ENCODE measurements at places on chromosomes 7 and 10.

- no peak for DNase-seq
Measured at GRCh38 chr7:90303241-90303640, 17.9 kb downstream of the FAM237B start.

DNA sequence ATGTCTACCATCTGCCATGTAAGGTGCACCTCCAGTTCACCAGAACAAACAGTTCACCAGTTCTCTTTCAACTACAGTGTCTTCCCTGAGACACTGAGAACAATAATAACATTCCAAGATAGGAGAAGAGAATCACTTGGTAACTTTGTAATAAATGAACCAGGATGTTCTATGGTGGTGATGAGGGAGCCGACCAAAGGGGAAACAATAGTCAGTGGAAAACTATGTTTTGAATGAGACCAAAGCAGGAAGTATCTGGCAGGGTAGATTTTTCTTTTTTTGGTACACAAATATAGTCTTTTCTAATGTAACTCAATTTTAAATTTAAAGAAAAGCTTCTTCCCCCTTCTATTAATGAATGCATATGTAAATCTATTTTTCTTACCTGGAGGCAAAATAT, 20.0 kb downstream of the HYAL4 start:
- no peak for DNase-seq

- no peak for DNase-seq
Measured at GRCh38 chr10:34147641-34148304, 667.3 kb downstream of the PARD3 start.

GRCh38 chr7:1233333-1234048, 819 bp downstream of the UNCX start:
- no peak for DNase-seq

DNA sequence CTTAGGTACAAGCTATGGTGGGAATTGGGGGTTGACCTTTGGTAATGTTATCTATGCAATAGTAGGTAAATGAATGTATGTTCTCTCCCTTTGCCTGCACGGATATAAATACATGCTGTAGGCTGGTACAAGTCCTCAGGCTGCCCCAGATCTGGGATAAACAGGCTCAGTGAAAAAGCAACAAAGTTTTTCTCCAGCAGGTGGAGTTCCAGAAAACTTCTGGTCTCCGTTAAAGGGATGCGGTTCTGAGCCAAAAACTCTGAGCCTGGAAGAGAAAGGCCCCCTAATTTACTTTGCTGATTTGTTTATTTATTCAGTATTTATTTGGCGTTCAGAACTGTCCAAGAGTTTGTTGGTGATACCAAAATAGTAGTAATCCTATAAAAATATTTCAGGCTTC, 204.7 kb downstream of the ADRA2A start:
- DNase-seq = no peak

- DNase-seq = no peak
Measured at GRCh38 chr10:102599565-102600327, 44.5 kb upstream of the TRIM8 start.

GRCh38 chr7:7968544-7969305, at the start of gene GLCCI1:
Gene GLCCI1, plus strand, starts transcription at chr7:7968796. Its CDS starts 555 bp downstream, at chr7:7969351.
- DNase-seq = peak; percentile 96

- no peak for DNase-seq
Measured at GRCh38 chr10:96834120-96834519, 2.0 kb downstream of the LCOR start.

- peak; percentile 38 for DNase-seq
Measured at GRCh38 chr10:44974628-44975430, 3.8 kb downstream of the DEPP1 start.

DNA sequence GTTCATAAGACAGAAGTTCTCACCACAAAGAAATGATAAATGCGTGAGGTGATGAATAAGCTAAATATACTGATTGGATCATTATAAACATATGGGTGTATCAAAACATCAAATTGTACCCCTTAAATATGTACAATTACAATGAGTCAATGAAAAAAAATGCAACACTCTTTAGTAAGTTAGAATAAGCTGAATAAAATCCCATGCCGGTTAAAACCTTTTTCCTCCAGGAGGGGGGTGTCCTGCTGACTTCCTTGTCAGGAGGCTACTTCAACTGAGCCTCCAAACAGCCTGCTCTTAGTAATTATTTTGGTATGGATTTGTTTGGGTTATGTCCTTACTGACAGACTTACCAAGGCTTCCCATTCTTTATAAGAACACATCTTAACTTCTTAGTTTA, 649.1 kb downstream of the INHBA start:
- no peak for DNase-seq

- DNase-seq = no peak
Measured at GRCh38 chr10:110425684-110426293, 71.9 kb upstream of the DUSP5 start.

GRCh38 chr10:132250481-132251475, 57.0 kb downstream of the STK32C start:
- no peak for DNase-seq

- no peak for DNase-seq
Measured at GRCh38 chr7:90337106-90337505, 9.4 kb upstream of the GTPBP10 start.

DNA sequence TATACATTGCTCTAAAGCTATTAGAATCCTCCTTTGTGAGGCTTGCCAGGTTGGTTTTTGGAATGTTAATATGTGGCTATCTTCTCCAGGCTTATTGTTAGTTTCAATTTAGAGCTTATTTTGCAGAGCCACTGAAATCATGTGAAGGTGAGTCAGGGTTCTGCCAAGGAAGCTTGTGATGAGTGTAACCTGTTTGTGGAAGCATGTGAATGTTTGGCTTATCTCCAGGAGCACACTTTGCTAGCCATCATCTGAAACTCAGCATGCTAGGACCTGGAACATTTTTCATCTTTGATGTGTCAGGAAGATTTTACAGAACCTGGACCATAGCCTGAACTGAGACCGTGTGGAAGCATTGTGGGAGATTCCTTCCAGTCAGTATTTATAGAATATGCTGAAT, 197.3 kb downstream of the PPP1R9A start:
- no peak for DNase-seq

- DNase-seq = no peak
Measured at GRCh38 chr7:51292596-51292995, 24.0 kb downstream of the COBL start.

DNA sequence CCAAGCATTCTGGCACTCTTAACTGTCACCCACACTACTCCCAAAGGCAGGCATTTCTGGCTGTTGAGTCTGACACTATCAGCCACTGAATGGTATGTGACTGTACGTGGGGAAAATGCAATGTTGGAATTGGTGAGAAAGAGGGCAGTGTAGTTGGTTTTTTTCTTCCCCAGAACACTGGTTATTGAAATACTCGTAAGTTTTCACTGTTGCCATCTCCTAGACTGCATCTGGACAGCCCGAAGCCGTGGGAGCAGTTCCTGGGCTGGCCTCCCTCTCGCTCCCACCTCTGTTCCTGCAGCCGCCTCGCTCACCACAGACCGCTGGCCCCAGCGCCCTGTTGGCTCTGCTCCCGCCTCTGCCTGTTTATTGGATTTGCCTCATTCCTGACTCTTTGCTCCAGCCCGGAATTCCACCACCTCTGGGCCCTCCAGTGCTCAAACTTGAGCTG, 5.7 kb downstream of the PLCE1 start:
- no peak for DNase-seq

GRCh38 chr10:98917828-98918227, 317.8 kb downstream of the HPSE2 start:
- no peak for DNase-seq
